ENCODE measurements at places on chromosomes 11 and 22. TPM values are rescaled to one million over a fixed set of nuclear protein-coding genes. Genes with fewer than 3 reads are reported as not detected.

CDPF1 gene
- total RNA-seq = 14.1 TPM

DNA sequence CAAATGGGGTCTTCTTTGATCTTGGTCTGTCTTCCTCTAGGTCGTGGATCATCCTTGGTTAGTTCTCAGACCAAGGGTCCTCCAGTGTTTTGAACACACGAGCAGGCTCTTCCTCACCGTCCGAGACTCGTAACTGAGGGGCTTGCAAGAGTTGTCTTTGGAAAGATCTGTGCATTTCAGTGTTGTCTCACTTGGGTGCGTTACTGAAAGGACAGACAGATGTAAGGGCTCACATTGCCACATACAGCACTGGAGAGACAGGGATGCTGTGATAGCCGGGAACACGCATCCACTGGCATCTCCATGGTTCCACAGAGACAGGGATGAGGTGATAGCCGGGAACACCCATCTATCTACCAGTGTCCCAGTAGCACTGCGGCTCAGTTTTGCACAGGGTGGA lies 15.7 kb downstream of the GLB1L2 start:
- no peak for DNase-seq

MAFF gene
- 72.6 TPM for total RNA-seq

SRPRA gene
- 143 TPM for total RNA-seq

GRCh38 chr11:8168485-8169257 lies at the start of gene RIC3:
TSS of gene RIC3 (minus strand) at chr11:8169025. CDS start at chr11:8168989, 36 bp downstream.
- no peak for DNase-seq

DNA sequence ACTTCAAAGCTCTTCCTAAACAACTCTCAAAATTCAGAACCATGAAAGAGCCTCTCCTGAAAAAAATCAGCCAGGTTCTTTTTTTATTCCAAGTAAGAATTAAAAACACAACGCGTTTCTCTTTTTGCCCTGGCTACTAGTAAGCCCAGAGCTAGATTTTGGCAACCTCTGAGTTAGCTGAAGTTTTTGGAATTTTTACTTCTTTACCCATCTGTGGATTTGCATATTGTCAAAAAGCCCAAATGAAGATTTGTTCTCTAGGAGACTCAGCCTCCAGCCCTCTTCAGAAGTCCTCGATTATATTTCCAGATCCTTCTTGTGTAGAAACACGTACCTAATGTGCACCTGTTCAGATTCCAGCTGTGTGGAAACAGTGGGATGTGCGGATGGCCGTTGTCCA lies 517.9 kb downstream of the TBC1D22A start:
- DNase-seq = no peak

DNA sequence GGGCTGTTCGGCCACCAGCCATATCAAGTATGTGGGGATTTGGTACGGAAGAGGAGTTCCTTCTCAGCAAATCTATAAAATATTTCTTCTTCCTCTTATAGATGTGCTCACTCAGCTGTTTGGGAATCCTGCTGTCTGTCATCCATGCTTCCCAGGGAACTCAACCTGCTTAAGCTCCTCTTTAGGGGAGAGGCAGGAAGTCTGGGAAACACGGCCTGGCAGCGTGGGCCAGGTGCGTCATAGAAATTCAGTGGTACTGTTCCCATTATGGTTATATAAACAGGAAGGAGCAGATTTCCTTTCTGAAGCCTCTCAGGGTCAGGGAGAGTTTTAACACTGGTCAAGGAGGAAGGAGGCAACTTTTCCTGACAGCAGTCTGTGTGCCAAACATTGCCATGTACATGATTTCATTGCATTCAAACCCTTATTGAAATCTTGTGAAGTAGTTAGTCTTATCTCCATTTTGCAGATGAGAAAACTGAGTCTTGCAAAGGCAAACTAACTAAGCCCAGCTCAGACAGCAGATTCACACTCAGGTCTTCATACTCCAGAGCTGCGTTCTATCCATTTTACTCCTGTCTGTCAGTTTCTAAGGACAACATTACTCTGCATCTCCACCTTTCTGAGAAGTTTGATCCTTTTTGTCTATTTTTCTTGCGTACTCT lies 35.4 kb upstream of the AMOTL1 start:
- peak; percentile 96 for DNase-seq

DNA sequence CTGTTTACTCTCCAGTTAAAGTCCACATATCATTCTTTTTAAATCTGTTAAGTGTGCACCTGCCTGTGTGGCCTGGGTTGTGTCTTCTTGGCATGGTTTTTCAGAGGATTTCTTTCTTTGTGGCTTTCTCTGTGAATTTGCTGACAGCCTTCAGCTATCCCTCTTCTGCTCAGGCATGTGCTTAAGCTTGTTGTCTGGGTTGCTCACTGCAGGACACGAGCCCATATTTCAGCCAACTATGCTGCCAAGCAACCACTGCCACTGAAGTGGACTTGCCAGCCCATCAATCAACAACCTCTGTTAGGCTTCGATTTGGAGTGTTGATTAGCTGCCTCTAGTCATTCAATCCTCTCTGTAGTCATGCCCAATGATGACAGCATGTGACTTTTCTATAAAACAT lies 18.4 kb downstream of the OR51I2 start:
- no peak for DNase-seq

- no peak for DNase-seq
Observed at GRCh38 chr22:44215287-44215686, 34.6 kb downstream of the PARVG start.

CABP4 gene
- 0.55 TPM for total RNA-seq

DNA sequence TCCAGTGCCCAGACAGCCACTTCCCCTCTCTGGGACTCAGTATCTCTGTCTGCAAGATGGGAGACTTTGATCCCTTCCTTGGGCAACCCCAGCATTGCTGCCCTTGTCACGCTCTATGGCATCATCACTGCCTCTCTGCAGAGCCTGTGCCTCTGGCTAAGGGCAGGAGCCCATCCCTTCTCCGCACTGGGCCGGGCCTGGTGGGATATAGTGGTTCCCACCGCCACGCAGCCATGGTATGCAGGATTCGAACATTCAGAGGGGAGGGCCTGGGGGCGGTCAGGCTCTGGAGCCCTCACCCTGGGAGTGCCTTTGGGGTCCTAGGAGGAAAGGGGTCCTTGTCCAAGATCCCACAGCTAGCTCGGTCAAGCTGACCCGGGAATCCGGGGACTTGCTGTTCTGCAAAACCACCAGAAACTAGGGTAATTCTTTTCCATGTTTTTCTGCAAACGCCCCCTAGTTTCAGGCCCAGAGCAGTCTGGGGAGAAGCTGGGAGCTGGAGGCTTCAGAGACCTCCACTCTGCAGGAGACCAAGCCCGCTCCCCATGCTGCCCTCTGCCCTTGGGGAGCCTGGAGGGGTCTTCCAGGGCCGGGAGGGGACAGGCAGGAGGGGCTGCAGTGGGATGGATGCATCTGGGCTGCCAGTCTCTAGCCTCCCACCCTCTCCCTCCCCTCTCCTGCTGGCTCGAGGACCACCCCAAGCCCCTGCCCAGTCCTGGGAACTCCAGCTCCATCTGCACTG lies 24.4 kb upstream of the CBX7 start:
- no peak for DNase-seq

CRACR2B gene
- 10.6 TPM for total RNA-seq

GRCh38 chr22:38859581-38860282 lies 12.3 kb downstream of the CBX6 start:
- no peak for DNase-seq

- DNase-seq = peak; percentile 85
Observed at GRCh38 chr11:85810871-85811611, at the start of gene SYTL2. TSS of gene SYTL2 (minus strand) at chr11:85811141. CDS start at chr11:85757725, 53,416 bp downstream.

MYEOV gene
- total RNA-seq = 59.0 TPM

- peak; percentile 14 for DNase-seq
Observed at GRCh38 chr11:126265811-126266210, 2.9 kb downstream of the SRPRA start.
